Naive thymus-derived CD8-positive, alpha-beta T cell (primary cell): ENCODE measurements at places on chromosomes 3 and 15. TPM values are rescaled to one million over a fixed set of nuclear protein-coding genes. Genes with fewer than 3 reads are reported as not detected.

- no peak overlapping the region for H3K27ac ChIP-seq
- H3K27me3 ChIP-seq, result no peaks in the 10 kb centered on the region
- no peak for DNase-seq
- H3K4me1 ChIP-seq, result no peaks in the 10 kb centered on the region
- H3K4me3 ChIP-seq, result no peak overlapping the region
These were observed 24.8 kb downstream of the IL20RB start for GRCh38 chr3:136982520-136983138.

- peaks cover 5% of the 10 kb centered on the region for H3K27me3 ChIP-seq
- no peak overlapping the region for H3K4me3 ChIP-seq
- no peak for DNase-seq
- no peaks in the 10 kb centered on the region for H3K4me1 ChIP-seq
These were observed 62.7 kb upstream of the CCR4 start for GRCh38 chr3:32888739-32889138.

GRCh38 chr3:129607391-129608068 is 1.1 kb upstream of the PLXND1 start:
- peaks cover 26% of the 10 kb centered on the region for H3K27me3 ChIP-seq
- no peak for DNase-seq
- peaks cover 15% of the 10 kb centered on the region for H3K4me1 ChIP-seq
- peak overlapping the region; percentile 88 for H3K4me3 ChIP-seq
- H3K27ac ChIP-seq, result no peak overlapping the region

DNA sequence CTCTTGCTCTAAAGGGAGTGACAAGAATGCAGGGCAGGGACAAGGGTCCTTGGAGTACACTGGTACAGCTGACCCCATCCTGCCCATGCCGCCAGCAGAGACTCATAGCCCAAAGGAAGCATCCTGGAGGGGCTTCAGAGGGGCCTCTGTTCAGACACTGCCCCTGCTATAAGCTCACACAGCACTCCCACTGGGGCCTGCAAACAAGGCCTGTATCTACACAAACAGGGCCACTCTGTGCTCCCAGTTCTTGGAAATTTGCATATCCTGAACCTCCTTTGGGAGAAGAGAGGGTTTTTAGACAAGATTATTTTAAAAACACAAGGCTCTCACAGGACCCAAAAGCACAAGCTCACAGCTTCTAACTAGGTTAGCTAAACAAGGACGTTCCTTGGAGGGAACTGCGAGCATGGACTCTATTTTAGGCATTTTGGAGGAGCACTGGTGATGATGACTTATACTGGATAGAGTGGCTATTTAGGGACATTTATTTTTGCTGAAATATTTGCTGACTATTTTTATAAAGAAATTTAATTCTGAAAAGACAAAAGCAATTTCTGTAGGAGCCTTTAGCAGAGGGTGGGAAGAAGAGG is 16.4 kb upstream of the ANKRD34C start:
- no peak for DNase-seq

DNA sequence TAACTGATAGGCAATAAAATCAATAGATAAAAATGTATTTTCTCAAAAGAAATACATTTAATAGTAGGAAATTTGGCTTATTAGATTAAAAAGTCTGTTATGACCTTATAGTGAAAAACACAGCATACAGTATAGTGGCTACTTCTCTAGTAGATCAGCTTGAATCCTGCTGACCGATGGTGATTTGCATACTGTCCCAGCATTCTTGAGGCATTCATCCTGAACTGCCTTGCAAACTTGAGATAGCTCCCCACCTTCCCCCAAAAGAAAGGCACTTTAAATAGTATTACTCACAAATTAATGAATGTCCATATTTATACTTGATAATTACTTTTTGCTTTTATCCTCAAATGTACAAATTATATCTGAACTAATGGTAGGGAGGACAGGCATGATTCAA is 6.7 kb downstream of the CHMP2B start:
- H3K27me3 ChIP-seq, result no peaks in the 10 kb centered on the region
- H3K36me3 ChIP-seq, result peaks cover 5% of the 10 kb centered on the region
- H3K4me1 ChIP-seq, result peaks cover 67% of the 10 kb centered on the region
- no peak overlapping the region for H3K27ac ChIP-seq

GRCh38 chr3:33035596-33035995 is 61.4 kb downstream of the GLB1 start:
- H3K4me3 ChIP-seq, result no peak overlapping the region
- H3K36me3 ChIP-seq, result peaks cover 20% of the 10 kb centered on the region
- H3K4me1 ChIP-seq, result peaks cover 5% of the 10 kb centered on the region
- no peak overlapping the region for H3K27ac ChIP-seq
- H3K27me3 ChIP-seq, result no peaks in the 10 kb centered on the region
- no peak for DNase-seq

- DNase-seq, result no peak
- no peak overlapping the region for H3K27ac ChIP-seq
- peaks cover 9% of the 10 kb centered on the region for H3K27me3 ChIP-seq
- no peak overlapping the region for H3K4me3 ChIP-seq
- H3K4me1 ChIP-seq, result no peaks in the 10 kb centered on the region
These were observed 33.3 kb downstream of the TM4SF18 start for GRCh38 chr3:149299938-149300801.

- peaks cover 15% of the 10 kb centered on the region for H3K27me3 ChIP-seq
- DNase-seq, result no peak
- no peak overlapping the region for H3K4me3 ChIP-seq
- no peak overlapping the region for H3K27ac ChIP-seq
These were observed 13.0 kb upstream of the ALDH1A3 start for GRCh38 chr15:100866386-100867330.

DNA sequence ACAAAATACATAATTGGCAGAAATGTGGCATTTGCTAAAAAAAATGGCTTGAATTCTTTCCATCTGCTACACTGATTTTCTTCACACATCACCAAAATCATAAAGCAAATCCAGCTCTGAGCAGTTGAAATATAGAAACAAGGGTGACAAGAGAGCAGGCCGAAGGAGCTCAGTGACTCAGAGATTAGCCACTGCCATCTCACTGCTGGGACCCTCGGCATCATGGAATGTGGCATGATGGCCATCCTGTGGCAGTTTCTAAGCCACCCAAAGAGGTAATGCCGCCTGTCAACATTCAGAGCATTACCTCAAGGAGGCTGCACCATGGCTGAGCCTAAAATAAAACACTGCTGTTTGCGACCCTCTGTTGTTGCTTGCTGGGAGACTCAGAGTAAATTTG is 80.5 kb upstream of the OSBPL11 start:
- H3K4me1 ChIP-seq, result no peaks in the 10 kb centered on the region
- H3K27ac ChIP-seq, result no peak overlapping the region
- H3K27me3 ChIP-seq, result no peaks in the 10 kb centered on the region
- DNase-seq, result no peak
- H3K36me3 ChIP-seq, result no peaks in the 10 kb centered on the region

- H3K27me3 ChIP-seq, result no peaks in the 10 kb centered on the region
- H3K4me3 ChIP-seq, result no peak overlapping the region
- H3K36me3 ChIP-seq, result no peaks in the 10 kb centered on the region
These were observed 26.5 kb downstream of the NANOGP8 start for GRCh38 chr15:35058534-35059054.

DNA sequence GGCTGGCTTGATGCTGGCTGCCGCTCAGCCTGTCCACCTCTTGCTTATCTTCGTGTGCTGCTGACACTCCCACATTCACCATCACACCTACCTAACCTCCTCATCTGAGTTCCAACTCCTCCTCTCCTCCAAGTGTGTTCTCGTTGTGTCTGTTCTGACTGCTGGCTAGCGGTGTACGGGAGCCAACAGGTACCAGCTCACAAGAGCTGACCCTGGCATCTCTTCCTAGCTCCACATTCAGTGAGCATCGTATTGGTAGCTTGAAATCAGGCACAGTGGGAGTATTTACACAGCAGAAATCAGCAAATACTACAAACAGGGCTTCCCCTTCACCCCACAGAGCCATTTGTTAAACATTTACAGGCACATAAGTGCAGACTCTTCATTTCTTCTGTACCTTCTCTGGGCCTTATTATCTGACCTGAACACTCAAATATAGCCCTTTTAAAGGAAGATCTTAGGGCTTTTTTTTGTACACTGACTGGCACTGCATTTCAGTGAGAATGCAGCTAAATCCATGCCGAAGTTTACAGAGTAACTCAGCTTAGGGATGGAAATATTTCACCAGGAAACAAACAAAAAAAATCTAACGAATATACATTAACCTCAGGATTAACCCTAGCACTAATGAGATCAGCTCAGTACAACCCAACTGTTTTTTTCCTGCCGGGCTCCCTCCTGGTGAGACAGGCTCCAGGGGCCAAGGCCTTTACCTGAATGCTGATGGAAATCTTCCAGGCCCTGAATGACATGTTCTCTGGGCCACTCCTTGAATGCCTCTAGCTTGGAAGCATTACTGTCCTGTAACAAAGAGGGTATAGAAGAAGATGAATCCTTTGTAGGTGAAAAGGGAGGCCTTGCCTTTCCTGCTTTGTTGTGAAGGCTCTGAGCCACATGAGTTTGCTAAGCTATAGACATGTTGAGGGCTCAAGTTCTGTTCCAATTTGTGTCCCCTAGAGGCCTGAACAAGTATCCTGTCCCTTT is 150.5 kb upstream of the LPP start:
- no peak for DNase-seq
- H3K36me3 ChIP-seq, result no peaks in the 10 kb centered on the region
- H3K27me3 ChIP-seq, result no peaks in the 10 kb centered on the region
- H3K27ac ChIP-seq, result no peak overlapping the region
- H3K4me3 ChIP-seq, result no peak overlapping the region

GRCh38 chr3:9769426-9770275 is at the start of gene CAMK1:
TSS of gene CAMK1 (minus strand) at chr3:9769947. CDS start at chr3:9767749, 2,198 bp downstream.
- H3K4me1 ChIP-seq, result peaks cover 16% of the 10 kb centered on the region
- DNase-seq, result no peak
- H3K27ac ChIP-seq, result peak within 1 kb of the TSS; percentile 31

- H3K27ac ChIP-seq, result no peak overlapping the region
- peaks cover 5% of the 10 kb centered on the region for H3K27me3 ChIP-seq
- H3K36me3 ChIP-seq, result no peaks in the 10 kb centered on the region
- no peak overlapping the region for H3K4me3 ChIP-seq
- DNase-seq, result no peak
These were observed 36.5 kb downstream of the ALS2CL start for GRCh38 chr3:46656778-46657556.

DNA sequence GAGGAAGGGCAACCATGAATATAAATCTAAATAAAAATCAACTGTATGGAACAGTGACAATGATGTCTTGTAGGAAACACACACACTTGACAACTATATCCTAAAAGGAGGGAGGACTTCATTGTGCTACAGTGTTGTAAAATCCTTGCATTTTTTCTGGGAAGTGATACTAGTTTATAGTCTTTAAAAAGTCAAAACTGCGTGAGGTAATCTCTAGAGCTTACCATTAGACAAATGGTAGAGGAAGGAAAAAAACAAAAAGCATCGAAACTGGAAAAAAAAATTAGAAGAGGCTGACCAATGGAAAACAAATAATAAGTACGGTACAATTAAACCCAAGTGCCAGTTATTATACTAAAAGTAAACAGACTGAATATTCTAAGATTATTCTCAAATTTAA is 38.7 kb downstream of the CHSY1 start:
- no peak overlapping the region for H3K4me3 ChIP-seq
- H3K27me3 ChIP-seq, result no peaks in the 10 kb centered on the region

- peaks cover 34% of the 10 kb centered on the region for H3K4me1 ChIP-seq
- H3K27me3 ChIP-seq, result no peaks in the 10 kb centered on the region
- no peaks in the 10 kb centered on the region for H3K36me3 ChIP-seq
- no peak overlapping the region for H3K4me3 ChIP-seq
- no peak overlapping the region for H3K27ac ChIP-seq
These were observed 1.1 kb upstream of the PIK3CA start for GRCh38 chr3:179146911-179147513.

- H3K4me1 ChIP-seq, result no peaks in the 10 kb centered on the region
- DNase-seq, result no peak
- H3K36me3 ChIP-seq, result peaks cover 4% of the 10 kb centered on the region
- H3K4me3 ChIP-seq, result no peak overlapping the region
These were observed 5.6 kb upstream of the ATP8B4 start for GRCh38 chr15:50124631-50125030.

- DNase-seq, result no peak
- no peak overlapping the region for H3K4me3 ChIP-seq
- H3K27ac ChIP-seq, result no peak overlapping the region
- no peaks in the 10 kb centered on the region for H3K36me3 ChIP-seq
These were observed 302.7 kb downstream of the AGBL1 start for GRCh38 chr15:86382341-86382740.

GRCh38 chr3:13504161-13504831 is 24.2 kb downstream of the HDAC11 start:
- DNase-seq, result no peak
- no peaks in the 10 kb centered on the region for H3K4me1 ChIP-seq
- no peak overlapping the region for H3K27ac ChIP-seq
- H3K4me3 ChIP-seq, result no peak overlapping the region
- no peaks in the 10 kb centered on the region for H3K36me3 ChIP-seq

DNA sequence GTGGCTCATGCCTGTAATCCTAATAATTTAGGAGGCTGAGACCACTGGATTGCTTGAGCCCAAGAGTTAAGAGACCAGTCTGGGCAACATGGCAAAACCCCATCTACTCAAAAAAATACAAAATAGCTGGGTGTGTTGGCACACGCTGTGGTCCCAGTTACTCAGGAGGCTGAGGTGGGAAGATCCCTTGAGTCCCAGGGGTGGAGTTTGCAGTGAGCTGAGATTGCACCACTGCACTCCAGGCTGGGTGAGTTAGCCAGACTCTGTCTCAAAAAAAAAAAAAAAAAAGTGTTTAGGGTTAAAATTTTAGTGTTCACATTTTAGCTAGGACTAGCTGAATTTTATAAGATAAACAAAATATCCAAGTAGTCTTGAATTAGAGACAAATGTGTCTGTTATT is 1340.1 kb upstream of the EPHA6 start:
- H3K36me3 ChIP-seq, result no peaks in the 10 kb centered on the region
- H3K27me3 ChIP-seq, result no peaks in the 10 kb centered on the region
- no peak overlapping the region for H3K27ac ChIP-seq

DNA sequence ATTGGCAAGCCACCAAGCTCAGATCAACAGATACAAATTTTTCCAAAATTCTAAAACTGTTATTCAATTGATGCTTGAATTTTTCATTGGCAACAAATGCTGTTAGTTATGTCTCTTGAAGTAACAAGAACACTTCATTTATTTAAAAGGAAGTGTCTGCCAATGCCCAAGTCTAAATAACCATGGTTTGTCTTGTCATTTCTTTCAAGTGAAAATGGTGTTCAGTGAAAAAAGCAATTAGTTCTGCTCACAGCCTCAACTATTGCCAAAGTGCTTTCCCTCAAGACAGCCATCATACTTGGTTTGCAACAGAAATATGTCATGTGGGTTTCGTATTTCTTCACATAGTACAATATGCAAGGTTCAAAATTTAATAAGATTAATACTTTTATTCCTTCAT is 312.6 kb upstream of the LMCD1 start:
- no peak overlapping the region for H3K4me3 ChIP-seq
- H3K36me3 ChIP-seq, result no peaks in the 10 kb centered on the region
- H3K27ac ChIP-seq, result no peak overlapping the region
- no peaks in the 10 kb centered on the region for H3K27me3 ChIP-seq
- H3K4me1 ChIP-seq, result no peaks in the 10 kb centered on the region

Gene SPINT1
- total RNA-seq, result 0.42 TPM

Gene POLQ
- 0.36 TPM for total RNA-seq

Gene OIP5
- 7.0 TPM for total RNA-seq

Gene ADCY5
- not detected for total RNA-seq

Gene NR2E3
- not detected for total RNA-seq

Gene NAA50
- 57.9 TPM for total RNA-seq

Gene UROC1
- 0.10 TPM for total RNA-seq

Gene CD276
- 0.63 TPM for total RNA-seq

Gene DCLK3
- not detected for total RNA-seq
